ENCODE measurements at places on chromosomes 5 and 9.

GRCh38 chr5:67246108-67246507 is 49.5 kb upstream of the CD180 start:
- DNase-seq = peak; percentile 59

DNA sequence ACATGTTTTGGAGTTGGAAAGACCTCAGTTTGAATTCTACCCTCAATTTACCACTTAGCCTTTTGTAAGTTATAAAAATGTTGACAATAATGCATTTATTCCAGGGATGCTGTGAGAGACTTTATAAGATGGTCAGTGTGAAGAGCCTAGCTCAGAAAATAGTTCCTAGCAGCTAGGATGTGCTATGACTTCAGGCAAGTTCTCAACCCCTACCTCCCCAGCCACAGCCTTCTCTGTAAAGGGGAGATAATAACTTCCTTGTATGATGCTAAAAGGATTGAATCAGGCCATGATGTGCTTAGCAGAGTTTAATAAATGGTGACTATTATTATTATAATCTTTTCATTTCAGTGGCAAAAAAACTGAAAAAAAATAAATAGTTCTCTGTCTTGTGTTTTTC is 77.6 kb downstream of the ALDH1A1 start:
- no peak for DNase-seq

DNA sequence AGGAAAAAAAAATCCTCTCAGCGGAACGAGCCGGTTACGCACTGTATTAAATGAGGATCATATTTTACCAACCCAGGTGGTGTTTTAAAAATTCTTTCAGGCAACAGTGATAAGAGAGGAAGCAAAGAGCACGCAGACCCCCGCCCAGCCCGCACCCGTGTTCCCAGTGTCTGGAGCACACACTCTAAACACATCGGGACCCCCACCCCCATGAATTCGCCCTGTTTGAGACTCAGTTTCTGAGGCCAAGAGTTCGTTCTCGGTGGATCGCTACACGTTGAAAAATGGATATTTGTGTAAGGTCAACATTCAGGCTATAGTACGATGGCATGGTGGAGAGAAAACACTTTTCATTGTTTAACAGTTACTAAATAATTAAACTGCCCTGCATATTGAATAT is 196.3 kb downstream of the MEF2C start:
- no peak for DNase-seq

DNA sequence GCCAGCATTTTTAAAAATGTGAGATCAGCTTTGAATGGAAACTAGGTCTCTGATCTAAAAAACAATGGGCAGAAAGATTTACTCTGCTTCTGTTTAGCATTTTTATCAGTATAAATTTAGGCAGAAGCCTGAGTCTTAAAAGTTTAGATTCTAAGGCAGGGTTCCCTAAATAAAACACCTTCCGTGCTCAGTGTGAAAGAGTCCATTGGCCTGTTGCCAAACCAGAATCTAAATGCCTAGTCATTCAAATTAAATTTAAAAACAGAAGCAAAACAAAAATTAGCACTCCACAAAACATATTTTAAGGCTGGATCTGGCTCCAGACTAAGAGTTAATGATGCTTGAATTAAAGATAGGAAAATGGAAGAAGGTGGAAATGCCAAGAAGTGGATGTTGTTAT is 4.5 kb downstream of the TYRP1 start:
- peak; percentile 6 for DNase-seq

DNA sequence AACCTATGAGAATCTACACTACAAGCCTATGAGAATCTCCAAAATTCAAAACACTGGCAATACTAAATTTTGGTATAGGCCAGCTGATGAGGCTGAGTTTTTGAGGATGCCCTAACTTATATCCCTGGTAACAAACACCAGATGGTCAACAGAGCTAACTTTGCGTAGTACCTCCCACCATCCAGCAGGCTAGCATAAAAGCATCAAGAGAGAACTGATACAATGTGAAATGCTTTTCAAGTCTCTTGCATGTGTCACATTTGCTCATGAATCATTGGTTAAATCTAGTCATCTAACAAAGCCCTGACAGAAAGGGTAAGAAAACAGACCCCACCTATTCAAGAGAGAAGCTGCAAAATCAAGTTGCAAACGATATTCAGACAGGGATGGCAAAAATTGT is 1609.7 kb upstream of the CDH9 start:
- DNase-seq = no peak

GRCh38 chr9:132996526-132996925 is 18.0 kb downstream of the GFI1B start:
- peak; percentile 62 for DNase-seq

- no peak for DNase-seq
These were observed 776.6 kb upstream of the CDH9 start for GRCh38 chr5:27814983-27815382.

- no peak for DNase-seq
These were observed 233.9 kb downstream of the ASTN2 start for GRCh38 chr9:117180896-117181445.

DNA sequence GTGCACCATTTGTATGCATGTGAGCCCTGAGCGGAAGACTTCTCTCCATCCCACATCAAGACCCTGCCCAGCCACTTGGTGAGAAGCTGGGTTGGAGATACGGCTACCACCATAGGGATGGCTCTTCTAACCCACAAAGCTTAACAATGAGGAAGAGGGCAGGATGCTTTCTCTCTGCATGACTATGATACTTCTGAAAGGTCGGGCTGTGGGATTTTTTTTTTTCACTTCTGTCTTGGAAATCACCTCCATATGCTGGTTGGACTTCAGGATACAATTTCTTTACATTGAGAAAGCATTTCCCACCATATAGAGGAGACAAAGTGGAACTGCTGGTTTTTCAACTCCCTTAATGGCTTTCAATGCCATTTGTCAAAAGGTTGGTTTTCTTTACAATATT is 30.5 kb downstream of the ZNF366 start:
- no peak for DNase-seq

GRCh38 chr9:81575956-81576355 is 113.4 kb downstream of the TLE1 start:
- DNase-seq = no peak
